ENCODE measurements at places on chromosomes 3 and 15.

DNA sequence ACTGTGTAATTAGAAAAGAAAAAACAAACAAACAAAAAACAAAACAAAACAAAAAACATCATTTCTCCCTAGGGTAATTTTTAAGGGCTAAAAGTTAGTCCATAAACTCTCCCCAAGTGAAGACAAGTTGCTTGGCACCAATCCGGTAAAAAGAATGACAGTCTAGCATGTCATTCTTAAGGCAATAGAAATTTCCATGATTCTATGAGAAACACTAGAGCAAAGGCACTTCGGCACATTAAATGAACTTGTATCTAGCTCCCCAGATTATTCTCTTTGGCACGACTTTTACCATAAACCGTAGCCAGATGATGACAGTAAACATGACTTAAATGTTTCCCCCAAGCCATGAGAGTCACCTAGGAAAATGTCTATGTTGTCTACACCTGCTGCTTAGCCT, 10.1 kb downstream of the COL8A1 start:
- no peak for ATAC-seq

DNA sequence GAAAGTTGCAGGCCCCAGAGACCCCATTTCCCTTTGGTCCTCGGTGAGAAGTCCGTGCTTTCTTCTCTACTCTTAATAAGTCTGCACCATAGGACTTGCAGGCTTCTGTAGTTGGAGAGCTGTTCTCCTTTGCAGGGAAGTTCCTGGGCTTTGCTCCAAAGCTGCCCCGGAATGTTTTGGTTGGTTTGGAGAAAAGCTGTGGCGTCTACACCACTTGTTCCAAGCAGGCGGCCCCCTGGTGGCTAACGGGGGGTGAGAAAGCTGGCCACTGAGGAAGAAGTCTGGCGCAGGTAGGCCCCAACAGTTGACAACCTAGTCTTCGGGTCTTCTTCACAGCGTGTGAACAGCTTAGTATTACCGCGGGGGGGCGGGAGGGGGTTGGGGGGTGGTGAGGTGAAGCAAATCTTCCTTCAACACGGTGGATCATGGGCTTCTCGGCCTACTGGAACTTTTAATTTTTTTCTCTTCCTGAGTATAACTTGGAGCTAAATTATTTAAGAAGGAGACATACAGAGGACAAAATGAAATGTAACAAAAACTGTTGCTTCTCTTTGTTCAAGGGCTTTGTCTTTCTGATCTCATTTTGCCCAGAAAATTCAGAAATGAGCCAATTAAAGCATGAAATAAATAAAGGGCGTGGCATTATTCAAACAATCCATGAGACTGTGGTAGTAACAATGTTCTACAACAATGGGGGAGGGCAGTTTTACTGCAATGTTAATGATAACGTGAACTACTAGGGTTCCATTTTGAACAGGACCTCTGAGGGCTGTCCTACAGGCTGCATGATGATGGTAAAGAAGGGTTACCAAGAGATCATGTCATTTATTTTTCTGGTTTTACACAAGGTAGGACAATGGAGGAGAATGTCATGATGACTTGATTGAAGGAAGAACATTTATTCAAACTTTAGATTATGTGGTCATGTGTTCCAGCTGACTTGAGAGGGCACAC, 2.2 kb upstream of the THRB start:
- ATAC-seq = no peak

- peak; percentile 44 for ATAC-seq
Observed at GRCh38 chr15:79923079-79923514, 26.3 kb upstream of the MTHFS start.

DNA sequence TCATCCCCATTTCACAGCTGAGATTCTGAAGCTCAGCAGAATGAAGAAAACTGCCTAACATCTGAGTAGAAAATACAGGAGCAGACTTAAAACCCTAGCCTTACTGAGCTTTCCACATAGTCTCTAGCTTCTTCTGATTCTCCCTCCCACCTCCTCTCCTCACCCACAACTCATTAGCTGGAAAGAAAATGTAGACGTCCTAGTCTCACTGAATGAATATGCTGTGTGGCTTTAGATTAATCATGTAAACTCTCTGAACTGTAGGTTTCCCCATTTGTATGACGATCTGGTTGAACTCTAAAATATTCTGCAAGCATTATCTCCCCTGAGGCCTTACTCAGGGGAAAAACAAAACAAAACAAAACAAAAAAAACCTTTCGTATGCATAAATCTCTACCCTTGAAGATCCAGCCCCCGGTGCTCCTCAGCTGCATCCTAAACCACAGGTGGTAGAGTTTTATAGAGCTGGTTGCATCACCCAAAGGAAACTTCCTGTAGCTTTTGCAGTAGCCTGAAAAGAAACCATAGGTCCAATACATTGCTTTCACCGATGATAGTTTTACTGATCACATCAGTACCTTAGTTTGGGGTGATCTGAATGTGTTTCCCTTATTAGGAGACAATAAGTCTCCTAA, 40.6 kb downstream of the FOXB1 start:
- peak; percentile 74 for ATAC-seq

DNA sequence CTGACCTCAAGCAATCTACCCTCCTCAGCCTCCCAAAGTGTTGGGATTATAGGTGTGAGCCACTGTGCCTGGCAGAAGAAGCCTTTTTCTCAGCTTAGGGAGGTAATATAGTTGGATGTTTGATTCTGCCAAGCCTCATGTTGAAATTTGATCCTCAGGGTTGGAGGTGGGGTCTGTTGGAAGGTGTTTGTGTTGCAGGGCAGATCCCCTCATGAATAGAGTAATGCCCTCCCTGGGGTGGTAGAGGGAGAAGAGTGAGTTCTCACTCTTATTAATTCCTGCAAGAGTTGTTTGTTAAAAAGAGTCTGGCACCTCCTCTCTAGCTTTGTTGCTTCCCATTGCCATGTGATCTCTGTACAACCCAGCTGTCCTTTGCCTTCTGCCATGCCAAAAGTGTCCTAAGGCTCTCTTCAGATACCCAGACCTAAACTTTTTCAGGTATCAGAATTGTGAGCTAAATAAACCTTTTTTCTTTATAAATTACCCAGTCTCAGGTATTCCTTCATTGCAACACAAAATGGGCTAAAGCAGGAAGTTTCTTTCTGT, 16.4 kb downstream of the NECTIN3 start:
- no peak for ATAC-seq

DNA sequence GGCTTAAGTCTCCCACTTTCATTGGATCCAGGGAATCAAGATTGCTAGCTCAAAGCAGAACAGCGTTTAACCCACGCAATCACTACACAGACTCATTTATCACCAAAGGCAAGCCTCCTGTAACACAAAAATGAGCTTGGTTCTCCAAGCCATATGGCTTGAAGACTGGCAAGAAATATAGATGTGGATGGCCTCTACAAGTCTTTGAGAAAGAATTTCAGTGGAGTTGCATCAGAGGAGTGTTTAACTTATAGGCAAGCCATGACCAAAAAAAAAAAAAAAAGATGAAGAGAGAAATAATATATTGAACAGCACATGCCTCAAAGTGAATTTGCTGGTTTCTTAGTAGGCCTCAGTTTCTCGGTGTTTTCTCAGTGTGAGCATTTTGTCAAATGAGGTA, 27.3 kb downstream of the PDZRN3 start:
- ATAC-seq = no peak

DNA sequence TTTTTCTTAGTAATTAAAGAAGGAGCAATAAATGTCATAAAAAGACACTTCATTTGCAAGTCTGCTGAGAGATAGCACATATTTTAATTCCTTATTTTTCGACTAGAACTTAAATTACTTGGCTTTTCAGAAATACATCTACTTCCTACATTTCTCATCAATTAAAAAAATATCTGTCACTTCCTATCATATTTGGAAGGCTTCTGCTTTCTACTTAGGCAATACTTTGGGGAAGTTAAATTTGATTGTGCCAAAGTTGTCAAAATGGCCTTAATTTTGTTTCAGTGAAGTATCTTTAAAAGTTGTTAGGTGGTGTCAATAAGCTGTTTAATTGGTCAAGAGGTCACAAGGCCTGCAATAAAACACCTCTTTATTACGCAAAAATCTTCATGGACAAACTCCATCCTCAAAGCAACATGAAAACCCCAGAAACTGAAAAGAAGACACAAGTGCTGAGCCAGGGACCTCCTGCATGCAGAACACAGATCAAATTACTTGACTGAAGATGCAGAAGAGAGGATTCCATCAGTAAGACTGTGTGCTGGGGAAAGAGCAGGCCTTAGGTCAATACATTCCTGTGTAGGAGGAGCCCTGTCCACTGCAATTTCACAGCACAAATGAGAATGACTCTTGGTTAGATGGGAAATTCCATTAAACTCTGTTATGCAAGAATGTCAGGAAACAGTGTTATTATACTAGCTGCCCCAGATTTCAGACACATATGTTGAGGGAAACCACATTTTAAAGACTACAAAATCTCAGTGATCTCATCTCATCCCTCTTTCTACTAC, 48.0 kb upstream of the FSTL1 start:
- no peak for ATAC-seq

DNA sequence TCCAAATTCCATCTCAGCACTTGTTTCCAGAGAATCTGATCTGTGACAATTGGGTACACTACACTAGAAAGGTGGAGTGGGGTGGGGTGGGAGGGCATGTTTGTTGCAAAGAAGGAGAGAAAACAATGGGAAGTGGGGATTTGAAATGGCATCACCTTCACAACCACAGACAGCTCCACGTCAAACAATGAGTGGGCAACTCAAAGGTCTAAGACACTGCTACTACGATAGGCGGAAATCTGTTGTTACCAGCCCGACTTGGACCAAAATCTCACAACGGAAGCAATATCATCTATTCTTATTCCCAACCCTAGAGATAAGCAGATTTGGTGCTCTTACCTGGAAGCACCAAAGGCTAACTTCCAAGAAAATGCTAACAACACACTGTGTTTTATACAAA, 3.3 kb downstream of the CYP19A1 start:
- no peak for ATAC-seq

- ATAC-seq = no peak
Observed at GRCh38 chr3:167866331-167866730, 130.8 kb downstream of the SERPINI1 start.

DNA sequence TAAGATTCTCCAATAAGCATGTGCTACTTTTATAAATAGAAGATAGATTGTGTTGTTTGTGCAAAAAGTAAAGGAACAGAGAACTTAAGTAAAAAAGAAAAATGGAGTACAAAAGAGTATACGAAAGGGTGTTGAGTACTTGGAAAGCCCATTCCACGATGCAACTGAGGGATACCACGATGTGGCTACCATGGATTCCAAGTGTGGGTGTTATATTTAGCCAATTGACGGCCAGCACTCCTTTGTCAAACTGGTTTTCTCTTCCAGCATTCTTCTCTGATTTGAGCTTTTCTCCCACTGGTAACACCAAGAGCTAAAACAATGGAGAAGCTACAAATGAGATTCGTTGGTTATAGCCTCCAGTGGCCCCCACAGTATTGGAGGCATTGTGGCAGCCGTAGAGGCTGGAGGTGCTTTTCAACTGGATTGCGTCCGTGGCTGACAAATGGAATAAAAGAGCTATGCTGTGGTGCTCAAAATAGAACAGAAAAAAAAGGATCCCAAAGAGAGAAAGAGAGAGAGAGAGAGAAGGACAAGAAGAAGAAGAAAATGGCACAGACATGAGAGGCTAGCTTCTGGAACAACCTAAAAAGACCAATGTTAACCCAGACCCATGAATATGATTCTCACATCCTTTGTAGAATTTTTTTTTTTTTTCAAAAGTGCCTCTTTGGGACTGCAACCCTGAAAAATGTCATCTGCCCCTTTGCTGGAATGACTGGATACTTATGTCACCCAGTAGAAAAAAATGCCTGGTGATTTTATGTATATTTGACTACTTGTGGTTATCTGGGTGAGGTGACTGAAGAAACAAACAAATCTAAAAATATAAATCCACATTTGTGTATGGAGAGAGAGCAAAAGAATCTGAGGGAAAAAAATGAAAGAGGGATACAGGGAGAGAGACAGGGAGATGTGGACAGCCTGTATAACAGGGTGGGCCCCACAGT, 345.1 kb downstream of the RORA start:
- no peak for ATAC-seq

Data from activated CD4-positive, CD25-positive, alpha-beta regulatory T cell treated with anti-CD3 and anti-CD28 coated beads, Interleukin-2, amount 50 U/mL, for 24 hours (primary cell).